Activated T-cell treated with anti-CD3 and anti-CD28 coated beads for 4 hours (primary cell): ENCODE measurements at places on chromosomes 1 and 21.
A peak's percentile ranks its signal among the peaks of the same experiment; 100 is the strongest.

GRCh38 chr1:21939650-21940374 is 2.7 kb upstream of the HSPG2 start:
- no peak for DNase-seq

GRCh38 chr1:176617881-176618280 is 154.9 kb downstream of the PAPPA2 start:
- DNase-seq: no peak

DNA sequence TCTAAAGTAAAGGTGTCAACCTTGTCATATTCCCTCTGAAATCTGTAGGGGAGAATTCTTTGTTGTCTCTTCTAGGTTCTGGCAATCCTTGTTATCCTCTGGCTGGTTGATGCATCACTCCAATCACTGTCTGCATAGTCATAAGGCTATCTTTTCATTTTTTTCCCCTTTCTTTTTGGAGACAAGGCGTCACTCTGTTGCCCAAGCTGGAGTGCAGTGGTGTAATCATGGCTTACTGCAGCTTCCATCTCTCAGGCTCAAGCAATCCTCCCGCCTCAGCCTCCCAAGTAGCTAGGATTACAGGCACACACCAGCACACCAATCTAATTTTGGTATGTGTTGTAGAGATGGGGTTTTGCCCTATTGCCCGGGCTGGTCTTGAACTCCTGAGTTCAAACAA is 12.9 kb downstream of the DPYD start:
- DNase-seq: no peak

DNA sequence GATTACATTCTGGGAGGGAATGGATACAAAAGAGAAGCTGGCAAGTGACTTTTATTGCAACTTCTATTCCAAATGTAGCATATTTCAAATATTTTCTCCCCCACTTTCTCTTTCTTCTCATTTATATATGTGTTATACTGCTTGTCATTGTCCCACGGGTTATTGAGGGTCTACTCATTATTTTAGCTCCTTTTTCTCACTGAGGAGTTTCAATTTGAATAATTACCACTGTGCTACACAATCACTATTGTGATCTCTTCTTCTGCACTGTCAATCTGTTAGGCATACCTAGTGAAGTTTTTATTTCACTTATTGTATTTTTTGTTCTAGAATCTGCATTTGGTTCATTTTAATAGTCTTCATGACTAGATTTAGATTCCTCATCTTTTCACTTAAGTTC is 339.7 kb downstream of the PTPRC start:
- no peak for DNase-seq

DNA sequence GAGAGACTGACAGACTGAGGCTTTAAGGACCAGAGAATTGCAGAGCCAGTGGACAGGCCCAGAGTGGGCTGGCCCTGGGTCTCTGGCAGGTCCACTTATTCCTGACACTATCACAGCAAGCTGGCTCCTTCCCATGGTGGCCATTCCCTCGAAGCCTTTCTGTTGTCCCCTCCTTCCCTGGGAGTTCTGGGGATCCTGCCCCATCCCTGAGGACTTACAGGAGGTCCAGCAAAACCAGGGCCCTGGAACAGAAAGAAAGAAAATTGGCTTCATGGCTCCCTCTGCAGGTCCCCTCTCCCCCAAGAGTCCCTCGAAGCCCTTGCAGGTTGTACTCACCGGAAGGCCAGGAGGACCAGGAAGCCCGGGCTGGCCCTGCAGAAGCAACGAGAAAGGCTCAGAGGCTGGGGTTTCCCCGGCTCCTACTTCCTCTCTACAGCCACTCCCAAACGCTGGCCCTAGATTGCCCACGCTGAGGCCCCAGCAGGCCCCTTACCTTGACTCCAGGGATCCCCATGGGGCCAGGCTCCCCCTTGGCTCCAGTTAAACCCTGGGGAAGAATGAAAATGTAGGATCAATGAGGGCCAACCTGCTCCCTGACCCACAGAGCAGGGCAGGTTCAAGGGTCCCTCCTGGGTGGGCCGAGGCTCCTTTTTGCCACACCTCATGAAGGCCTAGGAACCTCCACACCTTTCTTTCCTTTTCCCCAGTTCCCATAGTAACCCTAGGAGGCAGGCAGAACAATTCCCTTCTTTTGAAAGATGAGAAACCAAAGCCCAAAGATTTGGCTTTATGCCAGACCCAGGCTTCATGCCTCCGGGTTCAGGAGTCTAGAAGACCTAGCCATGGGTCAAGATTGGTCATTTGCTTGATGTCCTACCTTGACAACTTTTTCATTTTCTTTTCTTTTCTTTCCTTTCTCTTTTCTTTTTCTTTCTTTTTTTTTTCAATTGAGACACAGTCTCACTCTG is 4.6 kb downstream of the COL9A2 start:
- no peak for DNase-seq

GRCh38 chr1:30572192-30572591 is 151.2 kb downstream of the MATN1 start:
- DNase-seq: no peak

DNA sequence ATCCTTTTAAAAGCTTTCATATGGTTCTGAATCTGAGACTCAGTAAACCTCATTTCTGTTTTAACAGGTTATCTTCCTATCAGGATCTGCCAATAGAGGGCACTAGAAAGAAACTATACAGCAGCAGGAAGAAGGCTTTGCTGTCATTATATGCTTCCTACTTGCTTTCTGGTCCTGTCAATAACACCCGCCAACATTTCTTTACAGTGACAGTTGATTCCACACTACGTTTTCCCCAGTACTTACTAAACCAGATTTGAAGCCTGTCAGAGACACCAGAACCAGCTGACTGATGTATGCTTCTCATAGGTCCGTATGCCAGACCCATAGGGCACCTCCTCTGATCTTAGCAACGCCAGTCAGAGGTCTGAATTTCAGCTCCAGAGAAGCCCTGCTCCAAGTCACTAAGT is 341.0 kb upstream of the NEGR1 start:
- no peak for DNase-seq

DNA sequence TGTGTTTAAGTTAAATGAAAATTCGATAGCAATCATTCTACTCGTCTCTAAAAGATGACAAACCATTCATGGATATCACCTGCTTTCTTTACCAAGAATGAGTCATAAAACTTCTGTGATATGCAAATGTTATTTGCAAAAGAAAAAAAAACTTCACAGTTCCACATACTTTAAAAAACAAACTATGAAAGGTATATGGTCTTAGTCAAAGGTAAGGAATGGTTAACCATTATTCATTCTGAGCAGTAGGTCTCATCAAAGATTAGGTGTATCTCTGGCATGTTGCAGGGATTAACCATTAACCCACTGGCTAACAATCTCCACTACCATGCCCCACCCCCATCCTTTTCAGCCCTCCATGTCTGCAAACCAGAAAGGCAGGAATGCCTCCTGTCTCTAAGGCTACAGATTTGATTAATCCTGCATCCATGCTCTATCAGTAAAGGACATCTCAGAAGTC is 44.4 kb downstream of the PTPN14 start:
- no peak for DNase-seq

- peak; percentile 57 for DNase-seq
Observed at GRCh38 chr21:36028127-36029069, 31.9 kb downstream of the SETD4 start.

GRCh38 chr1:182493063-182493462 is 43.1 kb downstream of the RGSL1 start:
- DNase-seq: no peak

- no peak for DNase-seq
Observed at GRCh38 chr1:162997499-162998285, 71.5 kb upstream of the RGS4 start.

DNA sequence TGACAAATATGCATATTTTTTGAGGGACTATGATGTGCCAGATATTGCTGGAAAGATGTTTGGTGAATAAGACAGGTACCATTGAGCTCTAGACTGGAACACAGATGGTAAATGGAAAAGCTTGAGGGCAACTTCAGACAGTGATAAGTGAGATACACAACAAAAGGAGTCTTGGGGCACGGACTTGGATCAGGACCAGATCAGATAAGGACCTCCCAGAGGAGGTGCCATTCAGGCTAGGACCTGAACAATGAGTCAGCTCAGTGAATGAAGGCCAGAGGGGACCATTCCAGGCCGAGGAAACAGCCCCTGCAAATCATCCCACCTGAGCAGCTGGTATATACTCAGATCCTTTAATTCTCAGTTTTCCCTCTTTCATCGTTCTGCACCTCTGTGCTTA is 1.8 kb upstream of the KCNJ15 start:
- DNase-seq: no peak

- DNase-seq: no peak
Observed at GRCh38 chr1:61241973-61242381, 159.6 kb downstream of the NFIA start.

- DNase-seq: no peak
Observed at GRCh38 chr1:109788695-109789521, 25.2 kb upstream of the EPS8L3 start.
